ENCODE measurements at places on chromosomes 12 and 14.

- DNase-seq = no peak
Measured at GRCh38 chr12:16307856-16308475, 30.5 kb upstream of the SLC15A5 start.

DNA sequence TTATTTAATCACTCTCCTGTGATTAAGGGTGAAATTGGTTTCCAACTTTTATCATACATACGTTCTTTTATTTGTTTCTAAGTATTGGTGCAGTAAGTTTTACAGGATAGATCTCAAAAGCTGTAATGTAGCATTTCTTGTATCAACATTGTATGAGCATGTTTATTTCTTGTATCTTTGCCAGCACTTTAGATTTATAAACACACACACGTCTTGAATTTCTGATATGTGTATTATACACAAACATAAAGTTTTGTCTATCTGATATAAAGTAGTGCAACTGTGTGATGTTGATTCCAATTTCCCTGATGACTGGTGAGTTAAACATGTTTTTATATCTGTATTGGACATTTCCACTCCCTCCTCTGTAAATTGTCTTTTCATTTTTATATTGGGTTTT lies 134.7 kb downstream of the NOVA1 start:
- DNase-seq = no peak

DNA sequence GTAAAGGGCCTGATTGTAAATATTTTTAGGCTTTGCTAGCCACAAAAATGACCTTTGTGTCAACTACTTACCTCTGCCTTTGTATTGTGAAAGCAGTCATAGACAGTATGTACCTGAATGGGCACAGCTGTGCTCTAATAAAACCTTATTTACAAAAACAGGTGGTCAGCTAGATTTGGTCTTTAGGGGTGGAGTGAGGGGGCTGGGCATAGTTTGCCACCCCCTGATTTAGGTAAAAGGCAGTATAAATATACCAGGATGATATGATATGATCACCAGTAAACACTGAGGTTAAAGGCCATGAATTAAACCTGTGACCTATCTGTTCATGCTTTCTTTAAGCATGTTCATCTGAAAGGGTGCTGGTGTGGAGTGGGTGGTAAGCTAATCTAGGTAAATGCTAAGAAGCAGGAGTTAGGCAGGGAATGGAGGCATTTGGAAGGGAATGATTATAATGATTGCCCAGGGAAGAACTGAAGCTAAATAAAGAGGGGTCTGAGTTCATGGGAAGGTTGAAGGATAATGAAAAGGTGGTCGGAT lies 77.1 kb upstream of the BCAT1 start:
- DNase-seq = no peak

DNA sequence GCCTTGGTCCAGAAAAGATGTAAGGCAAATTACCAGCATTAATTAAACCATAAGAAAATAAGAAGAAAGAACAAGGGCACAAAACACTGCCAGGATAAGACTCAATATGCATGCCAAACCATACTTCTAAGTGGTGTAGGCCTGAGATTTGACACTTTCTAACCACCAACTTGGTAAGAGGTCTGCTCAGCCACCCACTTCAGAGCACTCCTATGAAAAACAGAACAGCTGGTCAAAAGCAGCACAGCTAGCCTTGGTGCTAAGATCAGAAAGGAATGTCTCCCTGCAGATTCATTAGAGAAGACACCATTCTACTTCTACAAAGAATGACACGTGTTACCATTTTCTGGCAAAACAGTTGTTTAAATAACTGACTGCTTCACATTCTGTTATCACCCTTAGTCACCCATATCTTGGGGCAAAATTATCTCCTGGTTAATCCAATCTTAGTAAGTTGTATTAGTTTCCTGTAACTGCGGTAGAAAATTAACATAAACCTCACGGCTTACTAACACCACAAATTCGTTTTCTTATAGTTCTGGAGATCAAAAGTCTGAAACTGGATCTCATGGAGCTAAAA lies 13.2 kb downstream of the RPS6KA5 start:
- DNase-seq = no peak

GRCh38 chr14:60721326-60722106 lies 2.6 kb downstream of the SIX4 start:
- DNase-seq = peak; percentile 20

DNA sequence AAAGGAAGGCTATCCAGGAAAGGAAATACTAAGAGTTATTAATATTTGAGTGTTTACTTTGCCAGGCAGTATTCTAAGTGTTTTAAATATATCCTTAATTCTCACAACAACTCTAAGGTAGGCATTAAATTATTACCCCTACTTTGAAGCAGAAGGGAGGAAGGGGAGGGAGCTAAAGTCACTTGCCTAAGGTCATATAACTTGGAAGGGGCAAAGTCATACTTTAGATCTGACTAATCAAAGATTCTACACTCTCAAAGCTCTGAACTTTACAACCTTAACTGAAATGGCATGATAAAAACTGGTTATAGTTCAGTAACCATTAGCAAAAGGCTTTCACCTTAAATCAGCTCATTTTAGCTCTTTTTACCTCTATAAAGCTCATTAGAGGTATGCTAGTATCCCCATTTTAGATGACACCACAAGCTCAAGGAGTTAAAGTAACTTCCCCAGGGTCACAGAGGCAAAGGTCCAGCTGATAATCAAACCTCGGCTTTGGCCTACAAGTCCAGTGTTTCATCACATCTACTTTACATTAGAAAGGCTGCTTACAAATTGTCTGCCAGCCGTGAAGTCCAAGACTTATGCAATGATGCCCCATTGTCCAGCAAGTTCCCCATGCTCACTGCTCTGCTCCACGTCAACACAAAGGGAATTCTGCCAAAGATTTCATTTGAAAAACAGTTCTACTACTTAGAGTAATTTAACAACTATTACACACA lies 223.9 kb downstream of the MED13L start:
- no peak for DNase-seq

DNA sequence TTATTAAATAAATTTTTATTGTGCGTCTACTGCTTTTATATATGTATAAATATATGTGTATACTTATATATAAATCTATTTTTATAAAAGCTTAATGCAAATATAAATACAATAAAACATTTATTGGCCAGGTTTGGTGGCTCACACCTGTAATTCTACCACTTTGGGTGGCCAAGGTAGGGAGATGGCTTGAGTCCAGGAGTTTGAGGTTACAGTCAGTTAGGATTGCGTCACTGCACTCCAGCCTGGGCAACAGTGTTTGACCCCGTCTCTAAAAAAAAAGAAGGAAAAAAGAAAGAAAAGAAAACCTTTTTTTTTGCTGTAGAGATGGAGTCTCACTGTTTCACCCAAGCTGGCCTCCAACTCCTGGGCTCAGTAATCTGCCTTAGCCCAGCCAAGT lies 20.9 kb downstream of the ACTR6 start:
- no peak for DNase-seq

DNA sequence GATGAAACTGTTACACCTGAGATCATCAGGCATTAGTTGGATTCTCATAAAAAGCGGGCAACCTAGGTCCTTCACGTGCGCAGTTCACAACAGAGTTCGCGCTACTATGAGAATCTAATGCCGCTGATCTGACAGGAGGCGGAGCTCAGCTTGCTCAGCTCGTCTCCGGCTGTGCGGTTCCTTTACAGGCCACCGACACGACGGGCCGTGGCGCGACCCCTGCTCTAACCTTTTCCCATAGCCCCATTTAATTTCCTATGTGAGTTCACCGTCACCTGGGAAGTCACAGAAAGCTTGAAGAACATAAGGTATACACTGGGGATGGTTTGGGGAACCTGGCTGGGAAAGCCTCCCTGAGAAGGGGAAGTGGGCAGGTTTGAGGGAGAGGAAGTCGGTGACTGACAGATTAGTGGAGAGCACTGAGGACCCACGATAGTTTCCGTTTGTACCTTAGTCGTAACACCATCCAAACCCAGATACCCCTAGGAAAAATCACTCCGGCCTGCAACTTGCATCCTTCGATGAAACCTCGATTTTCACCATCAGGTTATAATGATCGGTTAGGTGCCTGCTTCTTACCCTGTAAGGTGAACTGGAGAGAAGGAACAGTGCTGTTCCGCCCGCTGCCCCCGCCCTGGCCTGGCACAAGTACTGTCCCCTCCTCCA lies 2.8 kb upstream of the AAAS start:
- DNase-seq = peak; percentile 77

GRCh38 chr12:38222011-38222410 lies 94.6 kb upstream of the ALG10B start:
- DNase-seq = no peak

DNA sequence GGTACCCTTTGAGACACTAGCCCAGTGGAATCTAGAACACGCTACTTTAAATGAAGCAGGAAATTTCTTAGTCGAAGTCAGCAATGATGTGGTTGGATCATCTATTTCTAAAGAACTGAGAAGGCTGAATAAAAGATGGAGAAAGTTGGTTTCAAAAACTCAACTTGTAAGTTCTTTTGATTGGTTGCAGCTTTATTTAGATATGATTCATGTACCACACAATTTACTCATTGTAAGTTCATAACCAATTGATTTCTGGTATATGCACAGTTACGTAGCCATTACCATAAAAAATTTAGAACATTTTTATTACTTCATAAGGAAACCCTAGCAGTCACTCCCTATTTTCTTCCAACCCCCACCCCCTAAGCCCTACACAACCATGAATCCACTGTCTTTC lies 129.8 kb downstream of the SYNE2 start:
- DNase-seq = no peak

GRCh38 chr14:100298551-100299237 lies 7.5 kb downstream of the SLC25A29 start:
- no peak for DNase-seq

- no peak for DNase-seq
Measured at GRCh38 chr12:103978384-103978982, 12.8 kb downstream of the TDG start.

- DNase-seq = no peak
Measured at GRCh38 chr14:72515779-72516770, 377.8 kb downstream of the DPF3 start.

- no peak for DNase-seq
Measured at GRCh38 chr12:133129368-133130037, 571 bp downstream of the ZNF891 start.

DNA sequence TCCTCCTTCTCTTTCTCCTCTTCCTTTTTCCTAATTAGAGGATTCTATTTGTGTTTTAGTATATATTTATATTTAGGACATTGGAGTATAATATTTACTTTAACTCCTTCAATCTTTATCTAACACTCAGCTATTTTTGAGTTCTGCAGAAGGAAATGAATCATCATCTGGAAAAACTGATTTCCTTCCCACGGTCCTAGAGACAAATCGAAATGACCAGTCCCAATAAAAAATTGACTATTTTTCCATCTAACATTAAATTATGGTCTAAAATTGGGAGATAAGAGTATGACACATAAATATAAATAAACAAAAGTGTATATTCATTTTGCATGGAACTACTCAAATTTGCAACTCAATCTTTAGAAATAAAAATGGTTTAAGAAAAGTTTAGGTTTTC lies 167.4 kb downstream of the TMTC3 start:
- no peak for DNase-seq

- no peak for DNase-seq
Measured at GRCh38 chr12:45981075-45981837, 9.1 kb downstream of the SCAF11 start.

DNA sequence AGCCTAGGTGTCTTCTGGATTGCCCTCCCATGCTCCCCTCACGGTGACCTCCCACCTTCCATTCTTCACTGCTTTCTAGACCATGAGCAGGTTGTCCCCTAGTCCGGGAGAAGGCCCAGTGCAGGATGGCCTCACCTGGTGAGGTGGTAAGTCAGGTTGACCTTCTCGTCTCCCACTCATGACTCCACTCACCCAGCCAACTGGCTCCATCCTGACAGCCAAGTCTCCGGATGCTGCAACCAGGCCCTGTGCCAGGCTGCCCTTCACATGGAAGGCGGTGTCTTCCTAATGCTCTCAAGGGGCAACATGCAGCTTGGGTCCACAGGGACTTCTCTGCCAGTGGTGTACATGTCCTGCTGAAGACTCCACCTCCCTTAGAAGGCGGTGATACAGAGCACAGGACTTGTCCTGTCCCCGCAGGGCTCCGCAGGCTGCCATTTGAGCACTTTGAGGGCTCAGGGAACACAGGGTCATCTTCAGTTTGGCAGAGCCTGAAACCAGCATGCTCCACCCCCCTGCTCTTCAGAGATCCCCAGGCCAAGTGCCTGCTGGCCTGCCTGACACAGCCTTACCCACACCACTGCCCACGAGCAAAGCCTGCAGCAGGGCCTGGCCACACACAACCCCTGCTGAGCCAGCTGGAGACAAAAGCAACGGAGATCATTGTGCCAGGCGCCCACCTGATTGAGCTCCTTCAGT lies 25.4 kb downstream of the BATF start:
- no peak for DNase-seq

- DNase-seq = no peak
Measured at GRCh38 chr14:25150934-25151790, 101.2 kb upstream of the STXBP6 start.

DNA sequence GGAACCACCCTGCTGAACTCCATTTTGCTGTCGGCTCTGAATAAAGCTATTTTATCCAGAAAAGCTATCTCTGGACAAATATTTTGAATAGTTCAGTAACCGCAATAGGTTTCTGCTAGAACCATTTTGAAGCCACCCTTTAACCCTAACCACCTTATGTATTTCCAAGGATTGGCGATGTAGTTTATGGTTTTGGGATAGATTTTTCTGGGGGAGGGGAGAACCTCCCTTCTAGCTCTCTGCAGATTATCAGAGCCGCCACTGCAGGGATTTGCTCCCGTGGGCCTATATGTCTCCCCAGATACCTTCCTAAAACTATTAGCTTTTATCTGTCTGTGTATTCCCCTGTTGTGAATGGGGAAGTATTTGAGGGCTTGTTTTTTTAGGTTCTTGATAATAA lies 1.8 kb upstream of the TUBA1B start:
- no peak for DNase-seq

DNA sequence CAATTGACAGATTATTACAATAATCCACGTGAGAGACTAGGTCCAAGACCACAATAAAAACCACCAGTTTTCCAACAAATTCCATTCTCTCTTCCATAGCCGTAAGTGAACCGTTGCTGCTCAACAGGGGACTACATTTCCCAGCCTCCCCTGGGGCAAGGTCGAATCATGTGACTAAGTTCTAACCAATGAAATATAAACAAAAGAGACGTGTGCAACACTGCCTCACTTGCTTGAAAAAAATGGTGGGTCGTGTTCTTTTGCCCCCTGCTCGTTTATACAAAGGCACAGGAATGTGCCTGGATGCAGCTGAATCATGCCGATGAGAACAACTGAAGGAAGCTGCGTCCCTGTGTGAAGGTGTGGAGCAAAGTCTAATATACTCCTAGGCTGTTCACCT lies 51.1 kb downstream of the HSPB8 start:
- DNase-seq = no peak

DNA sequence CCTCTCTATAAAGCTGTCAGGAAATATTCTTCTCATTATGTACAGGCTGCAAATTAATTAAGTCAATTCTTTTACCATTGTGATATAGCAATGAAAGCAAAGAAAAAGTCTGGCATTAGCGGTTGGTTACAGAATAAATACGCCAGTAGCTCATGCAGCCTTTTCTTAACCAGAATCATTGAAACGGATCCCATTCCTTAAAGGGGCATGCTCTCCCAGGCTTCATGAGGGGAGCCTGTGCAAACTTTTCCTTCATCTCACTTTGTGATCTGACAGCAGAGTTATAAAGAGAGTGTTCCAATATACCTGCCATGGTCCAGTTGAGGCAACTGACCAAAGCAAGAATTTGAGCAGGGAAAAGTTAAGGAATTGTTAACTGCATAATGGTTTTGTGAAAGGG lies 337.7 kb downstream of the EMP1 start:
- no peak for DNase-seq
